ENCODE measurements at places on chromosomes 3 and 15. TPM values are rescaled to one million over a fixed set of nuclear protein-coding genes. Genes with fewer than 3 reads are reported as not detected.

Gene MYRIP
- 4.2 TPM for total RNA-seq

Gene CACNA1D
- total RNA-seq = 0.44 TPM

Gene UMPS
- total RNA-seq = 24.2 TPM

Gene CEMIP
- total RNA-seq = 600 TPM

Gene SCN11A
- 0.13 TPM for total RNA-seq

Gene TMED3
- total RNA-seq = 117 TPM

Gene ITGB5
- total RNA-seq = 583 TPM

Gene CAMK1
- 64.3 TPM for total RNA-seq

Gene ZNF774
- total RNA-seq = 2.8 TPM

Gene WDR93
- total RNA-seq = 0.06 TPM

Gene NPHP3
- total RNA-seq = 20.7 TPM

Gene TTC21A
- 3.0 TPM for total RNA-seq

Gene CAPN3
- 2.2 TPM for total RNA-seq

Gene RTP1
- total RNA-seq = not detected

Gene MITF
- total RNA-seq = 5.4 TPM

Gene KY
- total RNA-seq = 7.9 TPM

Gene ZNF106
- 89.0 TPM for total RNA-seq

Gene CLSTN2
- total RNA-seq = 3.0 TPM

Gene GOLGA8J
- 0.13 TPM for total RNA-seq

Gene PCBP4
- 41.3 TPM for total RNA-seq

Gene AP4E1
- total RNA-seq = 11.4 TPM

Gene SLC22A13
- 0.13 TPM for total RNA-seq

Gene ARRDC4
- 4.4 TPM for total RNA-seq

Gene INSYN1
- total RNA-seq = 3.0 TPM

Gene GOLGA8T
- total RNA-seq = 0.26 TPM

Gene CSTA
- total RNA-seq = 0.66 TPM

Gene P2RY14
- total RNA-seq = not detected

Gene SUSD5
- 4.8 TPM for total RNA-seq

Gene CD200
- 4.0 TPM for total RNA-seq

Gene SCG5
- 11.1 TPM for total RNA-seq

Gene TTLL13
- under 0.01 TPM for total RNA-seq

Gene PPP1R14D
- not detected for total RNA-seq

Gene IL12A
- 0.19 TPM for total RNA-seq

Gene RLBP1
- not detected for total RNA-seq

Gene GRAMD1C
- 12.6 TPM for total RNA-seq

Gene A4GNT
- not detected for total RNA-seq

Gene NECTIN3
- total RNA-seq = 50.3 TPM

Gene CCR9
- total RNA-seq = not detected

Gene FSTL1
- total RNA-seq = 849 TPM

Gene DNAJA4
- 2.1 TPM for total RNA-seq

Gene LMCD1
- total RNA-seq = 21.3 TPM

Gene NME9
- total RNA-seq = not detected

Gene C3orf20
- 0.13 TPM for total RNA-seq

Gene PRICKLE2
- 20.2 TPM for total RNA-seq

Gene ADAMTSL3
- 0.56 TPM for total RNA-seq

Gene ACKR4
- total RNA-seq = 157 TPM

Gene AADACL2
- not detected for total RNA-seq

Gene GOLGA6L4
- 1.4 TPM for total RNA-seq

Gene GP5
- 0.26 TPM for total RNA-seq

Gene RBP2
- total RNA-seq = not detected

Gene CTXN2
- total RNA-seq = not detected

Gene CCDC80
- 378 TPM for total RNA-seq

Gene ALCAM
- total RNA-seq = 224 TPM

Gene CCDC9B
- 109 TPM for total RNA-seq

Gene DAZL
- not detected for total RNA-seq

Gene GOLGA8G
- total RNA-seq = not detected

Gene TUSC7
- not detected for total RNA-seq

Gene TMEM108
- total RNA-seq = not detected

Gene CHRD
- 2.4 TPM for total RNA-seq
